ENCODE measurements at places on chromosomes 3 and 15. TPM values are rescaled to one million over a fixed set of nuclear protein-coding genes. Genes with fewer than 3 reads are reported as not detected.

WDR76 gene
- 3.6 TPM for polyA plus RNA-seq

DNA sequence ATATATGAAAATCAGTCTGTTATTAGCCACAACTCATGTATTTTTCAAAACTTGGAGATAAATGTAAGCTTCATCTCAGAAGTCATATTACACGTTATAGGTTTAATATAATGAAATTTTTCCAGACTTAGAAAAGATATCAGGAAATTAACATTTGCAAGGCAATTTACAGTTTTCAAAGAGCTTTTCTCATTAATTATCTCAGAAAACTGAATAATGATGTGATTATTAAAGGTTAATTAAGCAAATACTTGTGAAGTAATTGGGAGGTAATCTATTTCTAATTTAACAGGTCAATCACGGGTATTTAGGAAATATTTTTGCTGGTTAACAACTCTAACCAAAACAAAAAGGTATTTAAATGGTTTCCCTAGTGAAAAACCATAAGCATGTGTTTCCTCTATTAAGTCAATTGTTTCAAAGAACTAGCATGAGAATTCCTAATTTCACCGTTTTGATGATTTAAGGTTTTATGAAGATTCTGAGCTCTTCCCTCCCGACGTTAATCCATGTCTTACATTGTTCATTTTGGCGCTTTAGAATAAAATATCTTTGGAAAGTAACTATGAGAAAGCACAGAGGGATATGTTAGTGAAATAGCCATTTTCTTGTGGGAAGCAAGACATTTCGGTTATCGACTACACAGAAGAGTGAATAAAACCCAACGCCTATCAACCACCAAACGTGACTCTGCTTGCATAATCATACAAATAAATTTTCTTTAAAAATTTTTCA lies 1.5 kb upstream of the NEO1 start:
- H3K36me3 ChIP-seq, result no peaks in the 10 kb centered on the region
- H3K4me1 ChIP-seq, result peaks cover 36% of the 10 kb centered on the region
- DNase-seq, result no peak
- H3K4me3 ChIP-seq, result peak overlapping the region; percentile 87

- no peak overlapping the region for H3K4me3 ChIP-seq
- DNase-seq, result no peak
These were observed 520.1 kb downstream of the NTRK3 start for GRCh38 chr15:87736401-87736800.

- H3K36me3 ChIP-seq, result no peaks in the 10 kb centered on the region
- no peak overlapping the region for H3K27ac ChIP-seq
- H3K27me3 ChIP-seq, result no peaks in the 10 kb centered on the region
- DNase-seq, result peak; percentile 84
- no peak overlapping the region for H3K4me3 ChIP-seq
These were observed 136.1 kb upstream of the RBMS3 start for GRCh38 chr3:29144807-29145206.

DUOXA2 gene
- polyA plus RNA-seq, result 25.0 TPM

- H3K36me3 ChIP-seq, result no peaks in the 10 kb centered on the region
- no peak overlapping the region for H3K27ac ChIP-seq
- peaks cover 50% of the 10 kb centered on the region for H3K4me1 ChIP-seq
- no peaks in the 10 kb centered on the region for H3K27me3 ChIP-seq
These were observed 11.1 kb downstream of the DCUN1D1 start for GRCh38 chr3:182969277-182969676.

DNA sequence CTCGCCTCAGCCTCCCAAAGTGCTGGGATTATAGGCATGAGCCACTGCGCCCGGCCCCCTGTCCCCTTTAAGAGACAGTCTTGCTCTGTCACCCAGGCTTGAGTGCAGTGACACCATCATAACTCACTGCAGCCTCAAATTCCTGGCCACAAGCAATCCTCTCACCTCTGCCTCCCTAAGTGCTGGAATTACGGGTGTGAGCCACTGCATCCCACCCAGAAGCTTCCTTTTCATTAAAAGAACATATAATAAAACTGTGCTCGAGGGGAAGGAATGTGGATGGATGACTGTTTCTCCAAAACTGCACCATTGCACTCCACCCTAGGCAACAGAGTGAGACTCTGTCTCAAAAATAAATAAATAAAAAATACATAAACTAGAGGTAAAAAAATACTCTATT lies 70.1 kb downstream of the NCEH1 start:
- no peak for DNase-seq
- no peak overlapping the region for H3K27ac ChIP-seq
- H3K4me1 ChIP-seq, result no peaks in the 10 kb centered on the region
- H3K27me3 ChIP-seq, result no peaks in the 10 kb centered on the region
- no peak overlapping the region for H3K4me3 ChIP-seq

- no peaks in the 10 kb centered on the region for H3K4me1 ChIP-seq
- no peak overlapping the region for H3K27ac ChIP-seq
- DNase-seq, result peak; percentile 6
- no peaks in the 10 kb centered on the region for H3K27me3 ChIP-seq
- no peaks in the 10 kb centered on the region for H3K36me3 ChIP-seq
These were observed 486.8 kb upstream of the ALCAM start for GRCh38 chr3:104879919-104880318.

LRRIQ4 gene
- polyA plus RNA-seq, result not detected

PLSCR2 gene
- polyA plus RNA-seq, result not detected

GRCh38 chr15:84400017-84400740 lies 164.6 kb downstream of the GOLGA6L4 start:
- H3K27me3 ChIP-seq, result no peaks in the 10 kb centered on the region
- no peak overlapping the region for H3K27ac ChIP-seq
- no peaks in the 10 kb centered on the region for H3K4me1 ChIP-seq

GRCh38 chr3:118412503-118412902 lies 622.1 kb downstream of the IGSF11 start:
- no peaks in the 10 kb centered on the region for H3K36me3 ChIP-seq
- H3K4me3 ChIP-seq, result no peak overlapping the region
- no peak for DNase-seq
- no peaks in the 10 kb centered on the region for H3K4me1 ChIP-seq

DNA sequence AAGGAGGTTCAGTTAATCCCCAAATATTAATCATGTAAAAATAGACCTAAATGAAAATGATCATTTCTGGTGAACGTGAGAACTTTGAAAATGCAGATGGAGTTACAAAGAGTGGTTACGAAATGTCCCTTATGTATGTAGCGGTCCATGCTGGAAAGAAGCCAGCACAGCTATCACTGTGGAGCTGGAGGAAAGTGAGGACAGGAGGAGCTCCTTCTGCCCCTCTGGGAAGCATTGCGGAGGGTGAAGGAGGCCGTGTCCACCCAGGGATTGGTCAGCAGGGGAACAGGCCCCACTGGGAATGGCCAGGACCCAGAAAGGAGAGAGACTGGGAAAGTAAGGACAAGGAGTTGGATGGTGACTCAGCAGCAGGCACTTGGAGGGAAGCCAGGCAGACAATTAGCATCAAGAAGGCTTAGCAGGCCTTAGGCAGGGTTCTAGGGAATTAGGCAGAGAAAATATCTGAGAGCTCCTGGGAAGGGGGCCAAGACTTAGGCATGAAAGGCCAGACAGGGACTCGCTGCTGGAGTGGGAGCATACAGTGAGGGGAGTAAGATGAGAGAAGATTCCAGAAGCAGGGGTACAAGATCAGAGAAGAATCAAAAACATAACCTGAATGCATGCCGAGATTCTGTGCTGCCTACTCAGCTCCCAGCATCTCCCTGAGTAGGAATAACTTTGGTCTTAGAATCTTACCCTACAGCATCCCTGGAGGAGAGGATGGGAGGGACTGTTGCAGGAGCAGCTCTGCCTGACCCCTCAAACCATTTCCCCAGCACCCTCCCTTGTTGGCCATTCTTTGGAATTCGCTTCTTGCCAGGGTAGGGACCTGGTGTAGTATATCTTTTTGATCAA lies 171.0 kb upstream of the UMPS start:
- H3K36me3 ChIP-seq, result no peaks in the 10 kb centered on the region
- H3K4me3 ChIP-seq, result no peak overlapping the region
- peaks cover 13% of the 10 kb centered on the region for H3K4me1 ChIP-seq
- peak overlapping the region; percentile 63 for H3K27ac ChIP-seq

FYTTD1 gene
- 21.1 TPM for polyA plus RNA-seq
